ENCODE measurements at places on chromosomes 4 and X. TPM values are rescaled to one million over a fixed set of nuclear protein-coding genes. Genes with fewer than 3 reads are reported as not detected.

DNA sequence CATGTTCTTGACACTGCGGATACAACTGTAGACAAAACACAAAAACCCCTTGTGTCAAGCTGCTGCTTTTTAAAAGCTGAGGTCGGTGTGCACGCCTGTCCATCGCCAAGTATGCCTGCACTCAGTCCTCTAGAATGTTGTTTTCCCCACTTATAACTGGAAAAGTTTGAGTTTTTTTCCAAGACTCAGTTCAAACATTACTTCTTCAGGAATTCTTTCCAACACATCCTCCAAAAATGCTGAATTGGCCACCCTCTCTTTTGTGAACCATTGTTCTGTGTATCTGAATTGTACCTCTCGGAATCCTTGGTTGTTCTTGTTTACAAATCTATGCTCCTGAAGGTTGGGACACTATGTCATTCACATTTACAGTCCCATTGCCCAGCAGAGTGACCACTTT, 94.6 kb downstream of the REELD1 start:
- DNase-seq: no peak

- peak; percentile 28 for DNase-seq
Observed at GRCh38 chr4:85778632-85779131, 303.7 kb downstream of the ARHGAP24 start.

GIMD1 gene
- not detected for total RNA-seq

DNA sequence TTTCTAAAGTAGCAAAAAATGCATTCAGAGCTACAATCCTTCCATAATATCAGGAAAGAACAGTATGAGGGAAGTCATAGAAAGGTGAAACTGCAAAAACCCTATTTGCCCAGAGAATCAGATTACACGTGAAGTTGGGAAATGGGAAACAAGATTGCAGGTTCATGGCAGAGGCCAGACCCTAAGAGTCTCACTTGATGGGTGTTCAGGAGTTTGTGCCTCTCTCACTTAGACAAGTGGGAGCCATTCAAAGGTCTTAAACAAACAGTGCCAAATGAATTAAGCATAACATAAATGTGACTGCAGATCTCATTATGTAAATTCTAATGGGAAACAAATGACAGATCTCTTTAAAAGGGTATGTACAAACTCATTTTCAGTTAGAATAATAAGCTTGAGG, 91.6 kb downstream of the ARAP2 start:
- no peak for DNase-seq

ZNF674 gene
- total RNA-seq: 9.9 TPM

PDCL2 gene
- total RNA-seq: not detected

DNA sequence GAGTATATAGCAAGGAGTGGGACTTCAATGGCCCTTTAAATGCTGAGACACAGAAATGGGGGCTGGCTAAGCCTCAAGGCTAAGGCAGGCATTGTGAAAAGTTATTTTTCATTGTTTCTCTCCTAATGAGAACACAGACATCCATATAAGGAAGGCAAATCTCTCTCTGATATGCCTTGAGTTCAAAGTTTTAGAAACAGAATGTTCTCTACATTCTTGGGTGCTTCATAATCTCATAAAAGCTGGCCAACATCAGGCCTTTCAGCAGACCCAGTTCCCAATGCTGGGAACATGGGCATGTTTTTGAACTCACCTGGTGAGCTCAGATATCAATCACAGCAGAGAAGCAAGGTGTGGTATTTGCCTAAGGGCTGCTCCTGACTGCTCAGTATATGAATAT, 19.4 kb upstream of the RAB40A start:
- no peak for DNase-seq

EDA gene
- 5.7 TPM for total RNA-seq

MAMLD1 gene
- total RNA-seq: 2.5 TPM

DNA sequence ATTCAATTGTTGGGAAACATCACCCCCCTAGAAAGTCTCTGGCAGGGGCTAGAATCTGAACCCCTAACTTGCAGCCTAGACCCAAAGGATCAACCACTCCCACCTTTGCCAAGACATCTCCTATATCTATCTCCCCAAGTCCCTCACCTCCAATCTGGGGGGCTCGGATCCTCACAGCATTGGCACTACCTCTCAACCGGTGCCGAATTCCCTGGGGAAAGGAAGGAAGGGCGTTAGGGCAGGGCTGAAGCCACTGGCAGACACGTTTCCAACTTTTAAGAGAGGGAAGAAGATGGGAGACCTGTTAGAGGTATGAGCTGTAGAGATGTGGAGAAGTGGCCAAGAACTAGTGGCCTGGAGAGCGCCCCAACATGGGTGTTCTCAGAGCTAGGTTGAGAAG, 2.7 kb downstream of the TIMM17B start:
- no peak for DNase-seq

SPANXA2 gene
- not detected for total RNA-seq

DNA sequence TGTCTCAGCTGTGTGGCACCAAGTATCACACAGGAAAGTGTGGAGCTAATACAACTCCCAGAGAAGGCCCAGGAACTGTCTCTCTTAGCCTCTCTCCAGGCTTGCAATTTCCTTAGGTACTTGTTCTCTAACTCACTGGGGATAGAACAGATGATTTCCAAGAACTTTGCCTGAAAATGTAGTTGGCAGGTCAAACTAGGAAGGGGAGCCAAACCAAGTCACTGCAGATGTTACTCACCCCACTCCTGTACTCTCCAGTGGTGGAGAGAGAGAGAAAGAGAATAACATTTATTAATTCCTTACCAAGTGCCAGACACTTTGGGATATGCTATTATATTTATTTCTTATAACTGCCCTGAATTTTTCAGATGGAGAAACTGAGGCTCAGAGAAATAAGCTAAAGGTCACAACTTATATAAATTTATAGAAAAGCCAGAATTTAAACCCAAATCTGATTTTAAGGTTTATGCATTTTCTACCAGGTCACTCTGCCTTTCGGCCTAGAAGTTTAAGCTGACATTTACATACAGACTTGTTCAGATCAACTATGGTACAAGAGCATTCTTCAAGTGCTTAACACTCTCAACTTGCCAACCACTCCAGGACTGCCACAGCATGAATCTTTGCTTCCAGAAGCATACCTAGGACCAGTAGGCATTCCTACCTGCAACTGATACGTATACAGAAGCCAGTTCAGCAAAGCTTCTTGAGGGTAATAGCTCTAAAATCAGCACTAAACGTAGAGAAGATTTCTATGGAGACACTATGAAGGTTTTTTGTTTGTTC, 248.6 kb upstream of the ETNPPL start:
- DNase-seq: no peak

DNA sequence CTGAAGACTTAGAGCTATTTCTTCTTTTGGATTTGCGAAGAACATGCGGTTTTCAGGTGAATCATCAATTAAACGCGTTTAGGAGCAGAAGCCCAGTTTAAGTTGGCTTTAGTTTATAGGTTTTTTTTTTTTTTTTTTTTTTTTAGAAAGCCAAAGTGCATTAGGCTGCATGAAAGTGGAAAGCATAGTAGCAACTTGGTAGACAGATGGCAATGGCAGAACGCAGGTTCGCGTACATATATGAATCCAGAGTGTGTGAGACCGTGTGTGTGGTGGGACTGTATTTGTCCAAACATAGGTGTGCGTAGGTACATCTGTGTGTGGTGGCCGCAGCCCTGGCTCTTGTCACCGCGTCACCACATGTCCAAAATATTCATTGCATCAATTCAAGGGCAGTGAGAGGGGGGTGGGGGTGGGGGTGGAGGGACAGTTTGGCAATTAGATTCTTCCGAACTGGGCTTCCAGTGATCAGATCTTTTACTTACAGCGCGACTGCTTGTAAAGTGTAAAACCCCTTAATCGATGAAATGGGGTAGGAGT, 901 bp downstream of the JADE1 start:
- DNase-seq: peak; percentile 31

GRCh38 chrX:129653971-129654651, 645 bp downstream of the APLN start:
- DNase-seq: no peak

SOWAHD gene
- total RNA-seq: 0.26 TPM

GRCh38 chr4:140090215-140090731, 63.7 kb downstream of the MAML3 start:
- DNase-seq: no peak

GRCh38 chr4:15562114-15562513, 92.4 kb downstream of the CC2D2A start:
- no peak for DNase-seq

DNA sequence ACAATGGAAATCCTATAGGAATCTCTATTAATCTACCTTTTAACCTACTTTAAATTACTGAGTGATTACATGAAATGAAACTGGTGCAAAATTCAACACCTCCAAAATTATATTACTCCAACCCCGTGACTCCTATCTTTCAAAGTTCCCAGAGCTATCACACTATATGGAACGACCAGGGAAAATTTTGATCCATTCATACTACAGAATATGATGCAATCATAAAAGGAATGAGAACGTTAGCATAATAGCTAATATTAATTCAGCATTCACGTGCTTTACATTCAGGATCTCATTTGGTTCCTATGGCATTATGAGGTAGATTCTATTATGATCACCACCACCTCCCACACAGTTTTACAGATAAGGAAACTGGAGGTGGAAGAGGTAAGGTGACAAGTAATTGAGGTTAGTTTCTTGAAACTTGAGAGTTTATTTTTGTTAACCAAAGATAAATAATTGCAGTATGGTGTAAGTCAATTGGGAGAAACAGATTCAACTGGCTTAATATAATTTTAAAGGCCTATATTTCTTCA, 29.4 kb upstream of the INTS6L start:
- DNase-seq: no peak

Measured in urinary bladder (tissue), 4 donors.